ENCODE measurements at places on chromosomes 2 and 18.

GRCh38 chr2:77479395-77479794, 42.8 kb downstream of the LRRTM4 start:
- no peak for DNase-seq

GRCh38 chr2:27701676-27702075, 38.0 kb downstream of the SLC4A1AP start:
- DNase-seq, result no peak

DNA sequence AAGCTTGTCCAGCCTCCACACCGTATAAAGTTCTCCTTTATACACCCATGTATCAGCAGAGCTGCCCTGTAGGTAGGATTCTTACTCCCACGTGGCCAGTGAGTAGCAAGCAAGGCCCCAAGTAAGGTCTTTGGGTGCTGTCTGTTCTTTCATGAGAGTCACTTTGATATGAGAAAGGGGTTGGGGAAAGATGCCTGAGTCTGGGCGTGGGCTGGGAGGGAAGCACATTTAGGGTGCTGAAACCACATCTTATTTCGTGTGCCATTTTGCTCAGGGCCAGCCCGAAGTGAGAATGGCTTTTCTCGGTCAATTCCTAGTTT, 436 bp upstream of the ITPRIPL1 start:
- peak; percentile 32 for DNase-seq

DNA sequence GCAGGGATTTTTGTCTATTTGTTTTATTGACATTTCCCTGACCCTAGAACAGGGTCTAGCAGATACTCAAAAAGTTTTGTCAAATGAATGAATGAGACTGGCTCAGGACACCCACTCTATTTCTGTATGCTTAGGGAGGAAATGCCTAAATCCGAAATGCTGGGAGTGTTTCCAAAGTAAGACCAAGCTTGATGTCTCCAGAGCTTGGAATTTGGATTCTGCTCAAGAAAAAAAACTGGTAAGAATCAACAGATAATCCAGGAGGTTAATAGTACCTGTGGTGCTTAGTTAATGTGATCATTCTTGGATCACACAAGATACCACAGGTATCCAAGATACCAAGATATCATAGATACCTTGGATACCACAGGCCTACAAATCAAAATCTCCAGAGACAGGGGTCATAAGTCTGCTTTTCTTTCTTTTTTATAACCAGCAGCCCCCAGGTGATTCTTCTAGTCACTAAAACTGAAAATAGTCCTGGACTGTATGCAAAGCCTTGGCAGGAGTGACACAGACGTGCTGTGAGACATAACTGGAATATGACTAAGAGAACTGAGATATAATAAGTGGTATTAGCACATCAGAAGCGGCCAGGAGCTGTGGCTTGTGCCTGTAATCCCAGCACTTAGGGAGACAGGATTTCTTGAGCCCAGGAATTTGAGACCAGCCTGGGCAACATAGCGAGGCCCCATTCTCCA, 39.9 kb upstream of the SP3 start:
- no peak for DNase-seq

DNA sequence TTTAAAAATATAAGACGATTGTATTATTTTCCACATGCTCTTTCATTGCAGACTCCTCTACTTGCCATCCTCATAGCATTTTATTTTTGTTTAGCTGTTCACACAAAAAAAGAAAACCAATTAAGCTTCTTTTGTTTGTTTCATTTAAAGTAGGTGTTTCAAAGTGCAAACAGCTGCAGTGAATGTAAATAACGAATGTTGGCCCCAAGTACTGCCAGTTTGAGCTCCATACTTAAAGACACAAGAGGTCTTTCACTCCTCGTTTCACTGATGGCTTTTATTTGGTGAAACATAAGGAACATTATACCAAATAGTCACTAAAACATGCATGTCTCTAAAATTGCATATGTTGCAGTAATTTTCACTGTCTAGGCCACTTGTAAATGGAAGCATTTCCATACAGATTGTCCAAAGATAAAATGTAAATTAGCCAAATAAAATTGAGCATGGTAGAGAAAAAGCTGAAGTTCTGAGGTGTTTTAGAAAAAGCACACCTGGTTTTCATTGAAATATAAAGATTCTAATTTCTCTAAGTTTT, 253.4 kb downstream of the TMX3 start:
- DNase-seq, result no peak

GRCh38 chr18:60984510-60984909, 348.7 kb upstream of the CDH20 start:
- DNase-seq, result no peak

- DNase-seq, result no peak
Observed at GRCh38 chr2:145095641-145096435, 575.9 kb upstream of the ZEB2 start.

- no peak for DNase-seq
Observed at GRCh38 chr2:69957965-69958364, 3.5 kb downstream of the ASPRV1 start.

DNA sequence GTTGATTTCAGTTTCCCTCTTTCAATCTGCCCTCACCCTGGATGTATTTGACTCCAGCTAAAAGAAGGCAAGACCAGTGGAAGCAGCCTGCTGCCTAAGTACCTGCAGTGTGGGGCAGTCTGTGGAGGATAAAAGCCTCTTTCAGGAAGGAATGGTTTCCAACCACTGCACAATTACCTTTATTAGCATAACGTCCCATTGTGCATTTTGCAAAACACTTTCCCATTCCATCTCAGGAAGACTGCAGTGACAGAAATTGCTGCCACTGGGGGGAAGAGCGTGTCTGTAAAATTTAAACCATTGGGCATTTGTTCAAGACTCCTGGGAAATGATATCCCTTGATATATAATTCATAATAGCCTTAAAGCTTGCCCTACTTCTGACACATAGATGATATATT, 26.2 kb downstream of the CYRIA start:
- DNase-seq, result no peak

- DNase-seq, result peak; percentile 30
Observed at GRCh38 chr18:36688020-36688965, 140.5 kb downstream of the TPGS2 start.

GRCh38 chr18:75076286-75076685, 132.7 kb downstream of the PTGR3 start:
- no peak for DNase-seq

- no peak for DNase-seq
Observed at GRCh38 chr2:40507432-40507831, 55.5 kb upstream of the SLC8A1 start.

GRCh38 chr2:3876685-3877084, 173.3 kb downstream of the DCDC2C start:
- DNase-seq, result no peak

- DNase-seq, result no peak
Observed at GRCh38 chr2:198440833-198441232, 636.4 kb downstream of the PLCL1 start.

GRCh38 chr2:26971911-26972786, 1.7 kb downstream of the MAPRE3 start:
- no peak for DNase-seq

All from CD4-positive, alpha-beta T cell treated with Interleukin-1 beta for 1 hour (primary cell).